ENCODE measurements at places on chromosomes 4 and X.

- no peak for DNase-seq
Measured at GRCh38 chr4:140706276-140706625, 49.9 kb downstream of the TBC1D9 start.

DNA sequence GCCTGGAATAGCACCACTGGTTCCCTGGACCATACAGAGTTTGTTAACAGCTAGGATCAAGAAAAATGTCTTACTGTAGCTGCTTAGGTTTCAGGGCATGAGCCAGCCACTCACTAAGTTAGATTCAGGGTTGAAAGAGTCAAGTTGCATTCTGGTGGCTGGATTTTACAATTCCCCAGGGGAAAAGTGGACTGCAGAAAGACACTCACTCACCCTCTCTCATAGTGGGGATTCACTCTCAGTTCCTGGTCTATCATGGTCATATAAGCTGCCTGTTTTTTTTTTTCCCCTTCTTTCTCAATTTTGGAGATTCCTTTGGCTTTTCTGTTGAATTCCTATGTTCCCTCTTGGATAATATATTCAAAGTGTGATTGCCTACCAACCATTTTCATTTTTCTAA, 744.2 kb upstream of the GRIA3 start:
- no peak for DNase-seq

DNA sequence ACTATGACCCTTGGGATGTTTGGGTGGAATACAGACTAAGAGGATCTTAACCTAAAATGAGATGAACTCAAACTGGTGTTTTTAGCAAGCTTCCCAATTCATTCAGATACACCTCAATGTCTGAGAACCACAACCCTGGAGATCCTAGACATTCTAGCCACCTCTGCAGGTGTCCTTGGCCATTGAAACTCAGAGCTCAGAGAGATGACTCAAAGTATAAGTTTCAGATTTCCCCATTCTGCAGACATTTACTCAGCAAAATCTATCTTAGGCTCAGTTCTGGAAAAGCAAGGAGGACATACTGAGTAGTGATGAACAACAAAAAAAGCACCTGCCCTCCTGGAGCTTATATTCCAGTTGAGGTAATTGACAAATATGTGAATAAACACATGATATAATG, 47.8 kb downstream of the COMMD8 start:
- DNase-seq: no peak

DNA sequence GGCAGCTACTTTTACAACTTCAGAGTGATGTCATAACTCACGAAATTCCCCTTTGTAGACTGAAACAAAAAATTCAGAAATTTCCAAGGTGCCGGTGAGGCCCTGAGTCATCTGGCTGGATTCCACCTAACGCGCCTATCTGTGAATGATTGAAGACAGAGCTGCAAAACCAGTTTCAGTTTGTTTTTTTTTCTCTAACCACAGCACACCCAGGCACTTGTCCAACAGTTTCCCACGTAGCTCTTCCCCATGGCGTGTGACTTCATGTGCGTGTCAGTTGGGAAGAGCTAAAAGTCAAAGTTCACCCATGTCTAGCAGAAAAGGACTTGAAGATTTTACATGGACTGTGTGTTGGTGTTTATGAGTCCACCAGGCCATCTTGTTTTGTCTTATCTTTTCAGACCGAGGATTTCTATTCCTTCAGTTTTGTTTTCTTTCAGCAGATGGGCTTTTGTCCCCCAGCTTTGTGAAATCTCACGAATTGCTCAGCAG, 16.4 kb downstream of the TCEANC start:
- DNase-seq: peak; percentile 28

DNA sequence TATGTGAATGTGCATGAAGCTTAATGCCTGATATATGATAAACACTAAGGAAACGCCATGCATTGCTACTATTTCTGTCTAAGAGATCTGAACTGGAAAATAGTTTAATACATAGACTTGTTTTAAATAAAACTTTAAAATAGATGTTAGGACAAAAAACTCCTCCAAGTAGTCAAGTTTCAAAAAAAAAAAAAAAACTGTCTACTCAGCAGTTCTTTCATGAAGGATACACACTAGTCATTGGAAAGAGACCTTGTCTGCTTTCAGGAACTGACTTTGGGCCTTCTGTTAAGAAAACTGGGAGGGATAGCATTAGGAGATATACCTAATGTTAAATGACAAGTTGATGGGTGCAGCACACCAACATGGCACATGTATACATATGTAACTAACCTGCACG, 138.4 kb downstream of the ANTXR2 start:
- no peak for DNase-seq

DNA sequence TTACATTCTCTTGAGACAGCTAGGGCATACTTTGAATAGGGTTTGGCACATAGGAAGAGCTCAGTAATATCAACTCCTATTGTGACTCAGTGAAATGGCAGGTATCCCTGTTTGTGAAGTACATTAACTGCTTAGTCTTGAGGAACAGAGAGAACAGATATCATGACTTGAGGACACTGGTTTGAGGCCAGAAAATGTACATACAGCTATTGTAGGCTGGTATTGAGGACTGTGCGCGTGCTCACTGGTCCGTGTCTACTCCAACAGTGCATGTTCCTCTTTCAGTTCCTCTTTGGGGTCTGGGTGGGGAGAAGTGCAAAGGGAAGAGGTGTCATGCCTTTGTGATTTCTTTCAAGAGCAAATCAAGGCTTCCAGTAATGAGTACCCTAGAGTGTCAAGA, 34.6 kb upstream of the TBC1D9 start:
- peak; percentile 19 for DNase-seq

DNA sequence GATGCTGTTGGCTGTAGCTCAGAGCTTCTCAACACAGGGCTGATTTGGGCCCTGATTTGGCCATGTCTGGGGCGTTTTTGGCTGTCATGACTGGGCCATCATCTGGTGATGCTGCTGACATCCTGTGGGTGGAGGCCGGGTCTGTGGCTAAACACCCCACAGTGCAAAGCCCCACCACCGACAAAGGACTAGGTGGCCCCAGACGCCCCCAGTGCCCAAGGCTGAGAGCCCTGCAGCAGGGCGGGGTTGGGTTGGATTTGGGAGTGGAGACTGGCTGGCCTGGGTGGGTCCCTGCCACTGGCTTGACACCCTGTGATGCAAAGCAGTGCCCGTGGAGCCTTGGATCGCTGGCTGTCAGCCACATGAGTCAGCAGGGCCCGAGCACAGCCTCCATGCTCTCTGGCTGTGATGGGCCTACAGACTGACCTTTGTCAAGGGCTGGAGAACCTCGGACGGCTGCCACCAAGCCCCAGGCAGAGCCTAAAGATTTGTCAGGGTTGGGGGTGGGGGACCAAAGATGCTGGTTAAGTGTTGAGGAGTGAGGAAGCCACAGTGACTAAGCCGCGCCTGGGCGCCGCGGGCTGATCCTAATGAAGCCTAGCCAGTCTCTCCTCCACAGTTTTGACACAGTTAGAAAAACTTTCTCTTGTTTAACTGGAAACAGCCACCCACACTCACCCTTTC, 28.3 kb downstream of the CYTL1 start:
- DNase-seq: no peak

- DNase-seq: no peak
Measured at GRCh38 chr4:3124070-3124767, 49.7 kb downstream of the HTT start.

GRCh38 chrX:135509885-135510284, 10.6 kb upstream of the INTS6L start:
- DNase-seq: no peak

DNA sequence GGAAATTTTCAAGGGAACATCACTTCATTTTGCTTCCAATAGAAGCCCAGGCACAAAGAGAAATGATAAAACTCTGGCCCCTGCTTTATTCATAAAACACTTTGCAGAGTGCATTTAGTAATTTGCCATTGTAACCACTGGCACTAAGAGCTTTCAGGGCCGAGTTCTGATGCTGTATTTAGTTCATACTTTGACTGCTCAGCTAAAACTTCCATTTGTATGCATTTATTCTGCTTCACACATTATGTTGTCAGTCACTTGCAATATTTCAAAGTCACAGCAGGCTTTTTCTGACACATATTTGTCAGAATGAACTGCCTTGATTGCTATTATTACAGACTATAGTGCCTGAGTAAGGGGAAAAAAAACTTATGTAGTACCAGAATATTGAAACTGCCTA, 174.3 kb upstream of the ATOH1 start:
- DNase-seq: no peak

DNA sequence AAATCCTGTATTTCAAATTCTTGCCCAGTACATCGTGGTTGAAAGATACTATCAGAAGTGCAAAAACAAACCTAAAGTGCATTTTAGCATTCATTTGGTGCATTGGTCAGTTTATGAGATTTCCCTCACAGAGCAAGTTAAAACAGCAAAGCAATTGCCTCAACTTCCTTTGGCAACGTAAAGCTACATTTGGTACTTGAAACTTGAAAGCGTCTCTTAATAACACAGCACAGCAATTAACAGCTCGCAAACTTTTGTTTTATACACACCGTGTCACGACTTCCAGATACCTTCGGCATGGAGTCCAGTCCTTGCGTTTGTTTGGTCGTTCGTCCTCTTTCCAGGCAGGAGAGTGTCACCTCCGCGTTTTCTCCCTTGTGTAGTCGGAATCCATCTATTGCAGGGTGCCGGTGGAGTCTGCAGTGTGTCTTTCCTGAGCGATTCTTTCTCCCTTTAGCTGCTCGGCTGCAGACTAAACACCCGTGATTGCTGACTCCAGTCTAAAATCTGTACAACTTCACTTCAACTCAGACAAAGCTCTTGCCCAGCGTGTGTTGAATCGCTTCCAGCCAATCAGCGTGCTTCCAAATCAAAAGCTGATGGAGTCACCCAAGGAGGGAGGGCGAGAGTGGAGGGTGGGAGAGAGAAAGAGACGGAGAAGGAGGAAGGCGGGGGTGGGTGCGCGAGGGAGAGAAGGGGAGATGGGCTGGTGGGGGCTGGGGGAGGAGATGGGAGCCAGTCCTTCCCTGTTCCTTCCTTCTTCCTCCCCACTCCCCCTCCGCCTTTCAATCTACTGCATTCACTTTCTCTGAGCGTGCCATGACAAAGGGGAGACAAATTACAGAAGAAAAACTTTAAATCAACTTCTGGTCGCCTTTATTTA, at the start of gene PCDH18:
TSS of gene PCDH18 (minus strand) at position 509 of the 883 bp plus-strand sequence. CDS start at position 103, 406 bp downstream.
- no peak for DNase-seq

DNA sequence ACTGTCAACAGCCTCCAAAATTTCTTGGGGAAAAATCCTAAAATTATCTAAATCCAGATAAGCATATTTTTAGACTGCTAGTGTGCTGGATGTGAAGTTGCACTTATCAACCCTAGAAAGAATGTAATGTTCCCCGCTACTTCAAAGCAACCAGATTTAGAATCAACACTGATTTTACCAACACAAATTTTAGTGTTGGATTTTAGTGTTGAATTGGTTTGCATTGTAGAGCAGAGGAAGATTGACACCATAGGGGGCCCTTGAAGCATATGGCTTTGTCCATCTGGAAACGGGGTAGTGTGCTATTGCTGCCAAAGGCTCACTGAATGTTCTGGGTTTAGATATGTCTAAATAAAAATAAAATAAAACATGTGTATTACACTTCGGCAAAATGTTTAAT, 126.3 kb upstream of the EMCN start:
- DNase-seq: no peak

- no peak for DNase-seq
Measured at GRCh38 chrX:6985537-6985936, 162.0 kb upstream of the STS start.

DNA sequence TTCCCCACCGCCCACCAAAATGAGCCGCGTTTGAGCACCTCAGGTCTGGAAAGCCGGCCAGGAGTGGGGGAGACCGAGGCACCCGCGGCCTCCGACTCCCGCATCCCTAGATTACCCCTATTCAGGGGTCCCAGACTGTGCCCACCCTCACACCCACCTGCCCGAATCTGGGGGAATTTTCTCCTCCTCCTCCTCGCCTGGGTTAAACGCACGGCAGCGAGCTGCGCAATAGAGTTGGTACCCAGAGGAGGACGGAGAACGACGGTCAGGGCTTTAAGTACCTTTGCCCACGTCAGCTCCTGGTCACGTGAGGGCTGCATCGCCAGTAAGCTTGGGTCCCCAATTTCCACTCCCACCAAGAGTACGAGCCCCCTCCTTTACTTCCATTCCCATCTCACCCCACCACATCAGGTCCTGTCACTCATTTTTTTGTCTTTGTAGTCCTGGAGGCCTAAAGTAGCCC, at the start of gene ARMCX2:
TSS of gene ARMCX2 (minus strand) at position 250 of the 463 bp plus-strand sequence. CDS start 2,262 bp downstream, outside the sequence.
- DNase-seq: no peak

DNA sequence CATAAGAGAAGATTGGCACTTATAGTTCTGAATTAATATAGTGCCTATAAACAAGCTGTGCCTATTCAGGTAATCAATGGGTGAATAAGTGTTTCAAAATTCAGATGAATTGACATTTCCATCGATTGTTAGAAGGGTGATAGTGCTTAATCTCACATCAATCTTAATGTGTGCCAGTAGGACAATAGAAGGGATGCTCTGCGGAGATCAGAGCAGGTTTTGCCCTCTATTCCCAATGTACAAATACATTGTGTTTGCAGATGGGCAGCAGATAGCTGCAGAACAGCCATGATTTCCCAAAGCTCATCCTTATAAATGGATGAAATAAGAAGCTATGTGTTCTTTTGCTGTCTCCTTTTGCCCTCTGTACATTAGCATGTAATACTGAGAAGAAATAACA, 7.2 kb downstream of the MAB21L2 start:
- DNase-seq: no peak
